ENCODE measurements at places on chromosomes 1 and 21.

GRCh38 chr1:147627435-147628110, 42.8 kb downstream of the ACP6 start:
- H3K27me3 ChIP-seq, result no peaks in the 10 kb centered on the region
- H3K4me1 ChIP-seq, result peaks cover 4% of the 10 kb centered on the region
- no peak overlapping the region for H3K27ac ChIP-seq
- peak; percentile 51 for DNase-seq

DNA sequence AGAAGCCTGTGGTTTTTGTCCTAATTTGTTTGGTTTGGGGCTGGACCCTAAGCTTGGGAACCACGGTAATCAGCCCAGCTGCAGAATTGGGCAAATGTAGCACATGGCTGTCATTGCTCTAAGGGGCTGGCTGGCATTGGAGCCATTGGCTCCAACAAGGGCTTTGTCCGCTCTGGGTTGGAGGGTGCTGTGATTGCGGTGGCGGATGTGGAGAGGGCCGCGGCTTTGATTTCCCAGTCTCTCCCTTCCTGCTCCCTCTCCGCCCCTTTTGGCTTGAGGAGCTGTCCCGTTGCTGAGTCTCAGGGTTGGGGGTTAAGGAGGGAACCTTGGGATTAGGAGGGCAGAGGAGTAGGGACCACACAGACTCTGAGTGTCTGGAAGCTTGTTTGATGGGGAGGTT, 91.7 kb upstream of the CD34 start:
- no peaks in the 10 kb centered on the region for H3K4me1 ChIP-seq
- H3K27me3 ChIP-seq, result peaks cover 27% of the 10 kb centered on the region
- H3K27ac ChIP-seq, result no peak overlapping the region
- H3K4me3 ChIP-seq, result no peak overlapping the region
- H3K36me3 ChIP-seq, result no peaks in the 10 kb centered on the region
- no peak for DNase-seq

GRCh38 chr1:11441211-11441952, 37.6 kb upstream of the DISP3 start:
- H3K36me3 ChIP-seq, result no peaks in the 10 kb centered on the region
- H3K4me1 ChIP-seq, result no peaks in the 10 kb centered on the region
- no peak overlapping the region for H3K27ac ChIP-seq
- peaks cover 5% of the 10 kb centered on the region for H3K27me3 ChIP-seq
- H3K4me3 ChIP-seq, result no peak overlapping the region

- H3K27ac ChIP-seq, result no peak overlapping the region
- no peaks in the 10 kb centered on the region for H3K36me3 ChIP-seq
- peaks cover 30% of the 10 kb centered on the region for H3K4me1 ChIP-seq
- DNase-seq, result no peak
Observed at GRCh38 chr1:209546390-209547085, 37.0 kb upstream of the CAMK1G start.

DNA sequence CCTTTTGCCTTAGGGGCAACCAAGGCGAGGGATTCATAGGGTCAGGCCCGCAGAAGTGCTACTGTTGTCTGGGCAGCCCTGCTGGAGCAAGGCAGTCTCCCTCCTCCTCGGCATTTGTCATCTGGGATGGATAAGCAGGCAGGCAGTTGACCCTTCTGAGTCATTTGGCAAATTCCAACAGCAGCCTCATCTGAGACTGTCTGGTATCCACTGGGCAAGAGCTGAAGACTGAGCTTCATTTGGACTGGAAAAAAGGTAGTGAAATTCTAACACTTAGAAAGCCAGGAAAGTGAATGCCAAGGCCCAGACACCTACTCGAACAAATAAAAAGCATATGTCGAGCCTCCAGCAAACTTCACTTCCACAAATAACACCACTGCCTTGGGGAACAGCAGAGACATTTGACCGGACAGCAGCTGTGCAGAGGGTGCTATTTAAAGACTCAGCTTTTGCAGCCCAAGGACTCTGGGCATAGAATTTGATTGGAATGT, 4.0 kb upstream of the ZBTB40 start:
- H3K36me3 ChIP-seq, result no peaks in the 10 kb centered on the region
- DNase-seq, result no peak
- no peaks in the 10 kb centered on the region for H3K27me3 ChIP-seq
- no peaks in the 10 kb centered on the region for H3K4me1 ChIP-seq

GRCh38 chr1:206609229-206609991, 2.9 kb downstream of the EIF2D start:
- peaks cover 18% of the 10 kb centered on the region for H3K36me3 ChIP-seq
- no peak overlapping the region for H3K4me3 ChIP-seq
- no peaks in the 10 kb centered on the region for H3K27me3 ChIP-seq
- no peak overlapping the region for H3K27ac ChIP-seq

DNA sequence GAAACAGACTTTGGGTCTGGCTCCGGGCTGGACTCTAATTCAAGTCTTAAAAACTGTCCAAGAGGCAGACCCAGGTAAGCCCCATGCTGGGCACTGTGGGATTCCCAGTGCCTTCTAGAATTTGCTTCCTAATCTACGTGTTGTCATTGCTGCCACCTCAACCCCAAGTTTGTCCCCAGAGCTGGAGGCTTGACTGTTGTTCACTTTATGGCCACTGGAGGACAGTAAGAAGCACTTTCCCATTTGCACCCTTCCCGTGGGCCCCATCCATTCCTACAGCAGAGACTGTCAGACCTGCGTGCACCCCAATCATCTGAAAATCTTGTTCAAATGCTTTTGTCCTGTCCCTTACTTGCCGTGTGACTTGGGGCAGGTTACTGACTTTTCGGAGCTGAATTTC, 29.4 kb upstream of the VASH2 start:
- no peak overlapping the region for H3K4me3 ChIP-seq
- H3K27ac ChIP-seq, result no peak overlapping the region
- no peaks in the 10 kb centered on the region for H3K27me3 ChIP-seq
- no peaks in the 10 kb centered on the region for H3K36me3 ChIP-seq
- peaks cover 7% of the 10 kb centered on the region for H3K4me1 ChIP-seq

DNA sequence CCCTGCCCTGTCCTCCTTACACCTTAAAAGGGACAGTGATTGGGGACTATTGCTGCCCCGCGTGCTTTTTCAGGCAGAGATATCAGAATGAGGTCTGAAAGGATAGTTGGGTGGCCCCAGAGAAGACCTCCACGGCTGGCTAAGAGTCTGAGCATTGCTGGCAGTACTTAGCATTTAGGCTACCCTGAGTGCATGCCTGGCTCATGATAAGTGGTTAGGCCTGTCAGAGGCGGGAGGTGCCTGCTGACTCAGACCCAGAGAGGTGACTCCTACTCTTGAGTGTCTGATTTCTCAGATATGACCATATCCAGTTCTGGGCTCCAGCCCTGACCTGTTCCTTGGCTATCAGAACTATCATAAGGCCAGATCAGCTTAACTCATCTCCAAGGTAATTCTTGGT, 213.7 kb downstream of the PBX1 start:
- peak; percentile 83 for DNase-seq
- H3K4me1 ChIP-seq, result peaks cover 88% of the 10 kb centered on the region
- no peaks in the 10 kb centered on the region for H3K36me3 ChIP-seq
- H3K27ac ChIP-seq, result peak overlapping the region; percentile 64
- H3K4me3 ChIP-seq, result no peak overlapping the region
- no peaks in the 10 kb centered on the region for H3K27me3 ChIP-seq

DNA sequence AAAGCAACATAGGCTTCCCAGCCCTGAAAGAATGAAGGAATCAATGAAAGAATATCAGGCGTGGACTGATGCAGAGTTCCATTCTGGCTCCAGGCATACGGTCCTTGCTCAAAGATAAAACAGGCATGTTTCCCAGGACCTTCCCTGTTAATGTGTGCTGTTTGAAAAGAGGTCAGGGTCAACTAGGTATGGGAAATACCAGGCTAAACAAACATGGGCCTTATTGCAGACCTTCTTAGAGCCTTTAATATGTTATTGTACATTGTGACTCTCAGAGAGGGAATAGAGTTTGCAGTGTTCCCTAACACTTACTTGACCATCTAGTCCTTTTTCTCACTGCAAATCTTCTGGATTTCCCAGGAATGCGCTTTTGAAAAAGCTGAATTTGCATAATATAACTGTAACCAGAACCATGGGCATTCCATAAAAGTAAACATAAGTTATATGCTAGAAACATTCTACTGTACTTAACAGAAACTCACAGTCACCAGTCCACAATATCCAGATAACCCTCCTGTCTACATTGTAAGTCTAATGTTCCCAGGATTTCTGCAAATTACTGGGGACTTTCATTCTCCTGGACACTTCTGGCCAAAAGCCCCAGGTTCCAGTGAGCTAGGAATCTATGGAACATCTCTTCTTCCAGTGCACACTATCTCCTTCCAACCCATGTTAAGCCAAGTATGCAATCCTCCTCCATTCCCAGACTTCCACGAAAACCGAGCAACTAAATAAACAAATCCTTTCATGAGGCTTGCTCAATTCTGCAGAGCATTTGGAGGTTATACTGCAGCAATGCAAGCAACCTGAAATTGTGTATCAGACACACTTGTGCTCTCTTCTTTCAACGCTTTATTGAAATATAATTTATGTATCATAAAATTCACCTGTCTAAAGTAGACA, 486.6 kb downstream of the SETD4 start:
- no peak overlapping the region for H3K27ac ChIP-seq
- no peak for DNase-seq

GRCh38 chr1:232174306-232174705, 455.6 kb downstream of the SIPA1L2 start:
- no peaks in the 10 kb centered on the region for H3K4me1 ChIP-seq
- H3K27me3 ChIP-seq, result no peaks in the 10 kb centered on the region
- DNase-seq, result no peak
- no peak overlapping the region for H3K4me3 ChIP-seq
- no peak overlapping the region for H3K27ac ChIP-seq

DNA sequence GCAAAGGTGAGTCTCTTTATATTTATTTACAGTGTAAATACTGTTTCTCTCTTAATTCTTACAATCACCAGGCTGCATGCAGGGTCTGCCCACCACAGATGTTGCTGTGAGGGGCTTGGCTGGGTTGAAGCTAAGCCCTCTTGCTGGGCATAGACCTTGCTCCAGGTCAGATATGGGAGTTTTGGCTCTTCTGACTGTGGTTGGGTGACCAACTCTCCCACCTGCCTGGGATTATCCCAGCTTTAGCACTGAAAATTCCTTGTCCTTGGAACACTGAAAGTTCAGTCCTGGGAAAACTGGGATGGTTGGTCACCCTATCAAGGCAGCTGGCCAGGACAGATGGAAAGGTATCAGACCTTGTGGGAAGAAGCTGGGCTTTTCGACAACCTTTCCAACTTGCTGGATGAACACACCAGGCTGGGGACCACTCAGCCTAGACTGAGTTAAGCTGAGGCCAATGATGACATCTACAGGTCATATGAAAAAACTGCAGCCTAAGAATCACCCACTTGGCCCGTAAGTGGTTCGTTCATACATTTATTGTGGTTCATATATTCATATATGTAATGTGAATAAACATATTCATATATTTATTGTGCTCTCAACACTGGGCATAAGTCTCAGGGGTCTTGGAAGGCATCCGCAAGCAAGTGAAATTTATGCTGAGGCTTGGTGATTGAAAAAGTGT, 26.6 kb upstream of the HPDL start:
- no peaks in the 10 kb centered on the region for H3K36me3 ChIP-seq
- H3K4me1 ChIP-seq, result peaks cover 20% of the 10 kb centered on the region

DNA sequence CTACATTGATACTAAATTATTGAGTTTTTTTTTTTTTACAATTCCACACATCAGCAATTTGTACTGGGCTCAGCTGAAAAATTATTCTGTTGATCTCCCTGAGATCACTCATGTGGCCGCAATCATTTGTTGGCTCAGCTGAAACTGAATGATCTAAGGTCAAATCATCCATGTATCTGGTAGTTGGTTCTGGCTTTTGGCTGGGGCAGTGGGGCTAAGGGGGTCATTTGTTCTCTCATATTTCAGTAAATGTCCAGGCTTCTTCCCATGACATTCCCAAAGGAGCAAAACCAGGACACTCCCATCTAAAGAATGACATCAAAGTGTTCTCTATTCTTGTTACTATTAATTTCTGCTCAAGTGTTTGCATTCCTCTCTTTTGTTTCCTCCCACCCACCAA, 806.7 kb upstream of the ADGRL2 start:
- H3K36me3 ChIP-seq, result no peaks in the 10 kb centered on the region
- no peak overlapping the region for H3K4me3 ChIP-seq
- H3K27ac ChIP-seq, result no peak overlapping the region
- no peaks in the 10 kb centered on the region for H3K27me3 ChIP-seq
- no peaks in the 10 kb centered on the region for H3K4me1 ChIP-seq

GRCh38 chr1:164736137-164736536, 177.2 kb downstream of the PBX1 start:
- no peak overlapping the region for H3K27ac ChIP-seq
- H3K4me1 ChIP-seq, result peaks cover 16% of the 10 kb centered on the region
- H3K36me3 ChIP-seq, result no peaks in the 10 kb centered on the region
- H3K4me3 ChIP-seq, result no peak overlapping the region
- no peak for DNase-seq
- no peaks in the 10 kb centered on the region for H3K27me3 ChIP-seq

DNA sequence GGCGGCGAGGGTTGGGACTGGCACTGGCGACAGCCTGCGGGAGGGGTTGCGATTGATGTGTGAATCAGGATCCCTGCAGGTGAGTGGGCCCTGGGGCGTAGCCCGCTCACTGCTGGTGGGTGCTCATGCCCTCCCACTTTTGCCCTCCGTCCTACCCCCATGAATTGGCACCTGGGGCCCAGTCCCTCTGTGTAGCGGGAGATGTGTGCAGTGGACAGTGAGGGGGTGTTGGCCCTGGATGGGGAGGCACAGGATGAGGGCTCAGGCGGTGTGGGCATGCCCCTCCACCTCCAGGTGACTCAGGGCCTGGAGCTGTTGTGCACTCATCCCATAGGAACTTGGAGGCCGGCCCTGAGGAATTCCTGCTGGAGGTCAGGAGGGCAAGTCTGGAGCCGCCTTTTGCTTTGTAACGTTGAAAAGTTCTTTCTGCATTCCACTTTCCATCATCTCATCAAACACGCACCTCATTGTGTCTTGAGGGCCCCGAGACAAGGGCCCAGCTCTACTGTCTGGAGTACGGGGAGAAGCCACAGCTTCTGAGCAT, 3.0 kb downstream of the PEAR1 start:
- H3K27ac ChIP-seq, result no peak overlapping the region
- peaks cover 3% of the 10 kb centered on the region for H3K27me3 ChIP-seq
- no peak overlapping the region for H3K4me3 ChIP-seq
- no peaks in the 10 kb centered on the region for H3K4me1 ChIP-seq

DNA sequence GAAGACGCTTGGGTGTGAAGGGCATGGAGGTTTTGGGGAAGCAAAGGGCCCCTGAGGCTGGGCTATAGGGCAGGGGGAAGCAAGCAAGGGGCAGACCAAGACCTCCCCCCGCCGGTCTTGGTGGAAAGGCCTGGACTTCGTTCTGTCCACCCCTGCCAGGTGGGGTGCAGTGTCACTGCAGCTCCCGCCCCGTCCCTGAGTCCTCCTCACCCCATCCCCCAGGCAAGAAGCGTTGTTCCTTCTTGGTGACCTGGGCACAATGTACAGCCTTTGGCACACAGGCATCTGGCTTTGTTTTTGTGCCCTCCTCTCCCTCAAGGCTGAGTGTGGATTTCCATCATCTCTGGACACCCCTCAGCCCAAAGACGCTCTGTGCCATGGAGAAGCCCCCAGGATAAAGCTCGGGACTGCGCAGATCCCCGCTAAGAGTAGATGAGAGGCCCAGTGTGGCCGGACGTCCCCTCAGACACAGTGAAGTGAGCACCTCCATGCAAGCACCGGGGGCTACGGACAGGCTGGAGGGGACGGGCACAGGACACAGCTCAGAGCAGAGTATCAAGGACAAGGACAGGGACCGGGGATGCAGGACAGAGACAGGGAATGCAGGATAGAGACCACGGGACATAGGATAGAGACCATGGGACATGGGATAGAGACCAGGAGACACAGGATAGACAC, 89.4 kb upstream of the ACTRT2 start:
- DNase-seq, result no peak
- no peaks in the 10 kb centered on the region for H3K4me1 ChIP-seq
- H3K36me3 ChIP-seq, result no peaks in the 10 kb centered on the region
- no peak overlapping the region for H3K4me3 ChIP-seq
- no peaks in the 10 kb centered on the region for H3K27me3 ChIP-seq
- no peak overlapping the region for H3K27ac ChIP-seq

Data from small intestine (tissue), 16 donors.